K562 (cell line): ENCODE measurements at places on chromosomes 13 and 19. TPM values are rescaled to one million over a fixed set of nuclear protein-coding genes. Genes with fewer than 3 reads are reported as not detected.

GRCh38 chr19:55959996-55960675 lies 12.5 kb downstream of the NLRP8 start:
- DNase-seq = no peak

DNA sequence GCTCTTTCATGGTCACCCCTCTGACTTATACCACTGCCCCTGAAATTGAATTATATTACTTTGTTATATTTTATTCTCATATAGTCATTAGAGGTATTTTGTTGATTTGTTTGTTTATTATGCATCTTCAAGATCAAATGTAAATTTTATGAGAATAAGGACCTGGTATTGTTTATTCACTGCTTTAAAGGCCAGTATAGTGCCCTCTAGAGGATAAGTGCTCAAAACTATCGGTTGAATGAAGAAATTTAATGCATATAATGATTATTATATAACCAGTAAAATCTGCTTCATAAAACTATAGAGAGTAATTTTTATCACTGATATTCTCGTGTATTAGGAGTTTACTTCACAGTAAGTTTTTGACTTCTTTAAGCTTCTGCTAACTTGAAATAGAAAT lies 1401.9 kb downstream of the SLITRK1 start:
- no peak for DNase-seq

- no peak for DNase-seq
Measured at GRCh38 chr13:50284540-50284939, 269.3 kb downstream of the KCNRG start.

- DNase-seq = no peak
Measured at GRCh38 chr19:36423925-36424324, 5.5 kb upstream of the ZFP82 start.

DNA sequence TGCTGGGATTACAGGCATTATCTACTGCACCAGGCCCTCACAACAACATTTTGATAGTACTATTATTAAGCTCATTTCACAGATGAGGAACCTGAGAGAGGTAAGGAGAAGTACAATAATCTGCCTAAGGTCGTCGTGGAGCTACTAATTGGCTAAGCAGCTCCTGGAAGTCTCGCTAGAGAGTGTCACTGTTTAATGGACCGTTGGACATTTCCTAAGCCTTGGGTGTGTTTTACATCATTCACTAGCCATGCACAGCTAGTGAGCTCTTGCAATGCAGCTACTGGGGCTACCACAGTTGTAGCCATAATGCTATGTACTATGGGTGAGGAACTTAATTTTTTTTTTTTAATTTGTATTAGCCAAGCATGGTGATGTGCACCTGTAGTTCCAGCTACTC lies 34.0 kb upstream of the OR1M1 start:
- DNase-seq = no peak

ZNF793 gene
- total RNA-seq = 0.02 TPM in 1 of 2 replicates, not detected in the other

DNA sequence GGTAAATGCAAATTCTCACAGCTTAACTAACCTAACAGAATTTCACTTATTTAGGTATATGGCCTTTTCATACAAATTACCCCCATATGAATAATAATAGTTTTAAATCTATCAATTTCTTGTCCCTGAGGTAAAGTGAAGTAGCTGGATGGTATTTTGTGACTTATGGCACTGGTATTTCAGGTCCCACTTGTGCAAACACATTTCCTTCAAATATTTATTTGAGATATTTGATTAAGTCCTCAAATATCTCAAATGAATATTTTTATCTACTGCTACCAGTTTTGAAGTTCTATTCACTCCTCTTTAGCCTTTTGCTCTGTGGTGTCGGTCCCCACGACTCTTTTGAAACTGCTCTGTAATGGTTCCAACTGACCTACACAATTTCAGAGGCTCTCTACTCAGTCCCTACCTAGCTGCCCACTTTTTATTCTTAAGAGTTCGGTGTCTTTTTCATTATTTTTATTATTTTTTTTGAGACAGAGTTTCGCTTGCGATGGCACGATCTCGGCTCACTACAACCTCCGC lies 59.6 kb upstream of the ZDHHC20 start:
- no peak for DNase-seq

GRCh38 chr19:45138303-45138751 lies 22.5 kb downstream of the NKPD1 start:
- peak; percentile 54 for DNase-seq

DNA sequence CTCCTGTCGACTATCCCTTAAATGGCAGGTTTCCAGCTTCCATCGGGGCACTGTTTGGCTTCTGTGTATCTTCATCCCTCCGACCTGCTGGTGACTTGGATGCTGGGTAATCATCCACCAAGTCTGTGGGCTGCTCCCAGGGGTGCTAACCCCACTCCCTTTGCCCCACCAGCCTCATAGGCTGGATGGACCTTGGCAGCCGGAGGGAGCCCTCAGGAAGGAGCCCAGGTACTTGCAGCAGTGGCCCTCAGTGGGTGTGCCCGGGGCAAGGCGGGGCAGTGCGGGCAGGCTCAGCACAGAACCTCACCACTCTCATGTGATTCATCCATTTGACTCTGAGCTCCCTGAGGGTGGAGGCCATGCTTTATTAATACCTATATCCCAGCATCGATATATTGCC lies 27.4 kb upstream of the TUBGCP3 start:
- no peak for DNase-seq

GRCh38 chr13:20264271-20265018 lies 32.3 kb upstream of the GJB6 start:
- DNase-seq = no peak

GAPDHS gene
- total RNA-seq = not detected in 2 replicates

- DNase-seq = no peak
Measured at GRCh38 chr19:46834984-46835383, 15.7 kb downstream of the AP2S1 start.

DNA sequence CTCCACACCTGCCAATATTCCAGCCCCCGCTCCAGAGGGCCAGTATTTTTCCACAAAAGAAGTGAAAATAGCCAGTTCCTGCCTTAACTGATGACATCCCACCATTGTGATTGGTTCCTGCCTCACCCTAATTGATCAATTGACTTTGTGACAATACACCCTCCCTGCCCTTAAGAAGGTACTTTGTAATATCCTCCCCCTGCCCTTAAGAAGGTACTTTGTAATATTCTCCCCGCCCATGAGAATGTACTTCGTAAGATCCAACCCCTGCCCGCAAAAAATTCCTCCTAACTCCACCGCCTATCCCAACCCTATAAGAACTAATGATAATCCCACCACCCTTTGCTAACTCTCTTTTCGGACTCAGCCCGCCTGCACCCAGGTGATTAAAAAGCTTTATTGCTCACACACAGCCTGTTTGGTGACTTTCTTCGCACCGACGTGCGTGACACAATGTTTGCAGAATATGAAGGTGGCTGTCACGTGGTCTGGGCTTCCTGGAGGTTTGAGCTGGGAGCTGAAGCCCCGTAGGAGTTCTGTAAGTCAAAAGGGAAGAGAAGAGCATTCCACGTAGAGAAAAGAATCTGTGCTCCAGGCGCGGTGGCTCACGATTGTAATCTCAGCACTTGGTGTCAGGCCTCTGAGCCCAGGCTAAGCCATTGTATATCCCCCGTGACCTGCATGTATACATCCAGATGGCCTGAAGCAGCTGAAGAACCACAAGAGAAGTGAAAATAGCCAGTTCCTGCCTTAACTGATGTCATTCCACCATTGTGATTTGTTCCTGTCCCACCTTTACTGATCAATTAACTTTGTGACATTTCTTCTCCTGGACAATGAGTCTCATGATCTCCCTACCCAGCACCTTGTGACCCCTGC lies 6.2 kb upstream of the FUT3 start:
- DNase-seq = no peak

GRCh38 chr19:38142176-38143035 lies 81.6 kb downstream of the DPF1 start:
- DNase-seq = peak; percentile 84

- no peak for DNase-seq
Measured at GRCh38 chr19:688214-688613, 7.0 kb downstream of the PRSS57 start.

GRCh38 chr13:90800082-90800746 lies 547.3 kb upstream of the MIR17HG start:
- no peak for DNase-seq

GRCh38 chr19:18768046-18768771 lies 22.9 kb downstream of the COMP start:
- DNase-seq = peak; percentile 58

GRCh38 chr19:2429917-2430535 lies 2.6 kb upstream of the TIMM13 start:
- no peak for DNase-seq

- no peak for DNase-seq
Measured at GRCh38 chr13:68995972-68996667, 1111.5 kb upstream of the ATXN8OS start.

GRCh38 chr19:57708641-57709361 lies at the start of gene ZNF154:
ZNF154 (minus strand) TSS chr19:57709204; CDS start chr19:57708971, 233 bp downstream.
- DNase-seq = no peak

DNA sequence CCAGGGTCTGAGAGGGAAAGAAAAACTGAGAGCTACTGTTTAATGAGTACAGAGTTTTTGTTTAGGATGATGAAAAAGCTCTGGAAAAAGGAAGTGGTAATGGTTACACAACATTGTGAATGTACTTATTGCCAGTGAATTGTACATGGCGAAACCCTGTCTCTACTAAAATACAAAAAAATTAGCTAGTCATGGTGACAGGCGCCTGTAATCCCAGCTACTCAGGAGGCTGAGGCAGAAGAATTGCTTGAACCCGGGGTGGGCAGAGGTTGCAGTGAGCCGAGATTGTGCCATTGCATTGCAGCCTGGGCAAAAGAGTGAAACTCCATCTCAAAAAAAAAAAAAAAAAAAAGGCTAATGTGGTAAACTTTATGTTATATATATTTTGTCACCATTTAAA lies 96.3 kb downstream of the VWA8 start:
- no peak for DNase-seq

ANKLE1 gene
- total RNA-seq = 6.2 and 6.7 TPM in 2 replicates

- peak; percentile 82 for DNase-seq
Measured at GRCh38 chr19:43779820-43780219, 953 bp downstream of the KCNN4 start.

KASH5 gene
- total RNA-seq = 0.20 and 0.60 TPM in 2 replicates

POU4F1 gene
- 2.5 and 2.8 TPM in 2 replicates for total RNA-seq

DNA sequence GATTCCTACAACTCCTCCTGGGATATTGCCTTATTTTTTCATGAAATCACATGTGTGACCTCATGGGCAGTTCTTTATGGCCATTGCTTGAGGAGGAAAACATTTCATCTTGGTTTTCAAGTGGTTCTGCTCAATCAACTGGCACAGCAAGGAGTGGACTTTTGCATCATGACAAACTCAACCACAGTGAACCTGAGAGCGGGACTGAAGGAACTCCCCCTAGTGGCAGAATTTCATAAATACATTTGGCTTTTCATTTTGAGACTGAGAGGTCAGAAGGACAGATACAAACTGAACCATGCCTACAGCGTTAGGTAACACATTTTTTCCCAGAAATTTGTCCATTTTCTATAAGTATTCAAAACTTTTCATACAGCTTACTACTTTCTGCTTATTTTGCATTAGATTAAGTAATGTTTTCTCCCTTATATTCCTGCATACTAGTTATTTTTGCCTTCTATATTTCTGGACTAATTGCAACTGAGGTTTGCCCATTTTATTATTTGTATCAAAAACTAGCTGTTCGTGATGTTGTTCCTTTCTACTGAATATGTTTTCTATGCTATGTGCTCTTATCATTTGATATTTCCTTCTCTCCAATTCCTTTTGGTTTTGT lies 13.4 kb upstream of the SIGLEC12 start:
- DNase-seq = peak; percentile 73

- no peak for DNase-seq
Measured at GRCh38 chr13:43000676-43001075, 8.6 kb upstream of the EPSTI1 start.

DNA sequence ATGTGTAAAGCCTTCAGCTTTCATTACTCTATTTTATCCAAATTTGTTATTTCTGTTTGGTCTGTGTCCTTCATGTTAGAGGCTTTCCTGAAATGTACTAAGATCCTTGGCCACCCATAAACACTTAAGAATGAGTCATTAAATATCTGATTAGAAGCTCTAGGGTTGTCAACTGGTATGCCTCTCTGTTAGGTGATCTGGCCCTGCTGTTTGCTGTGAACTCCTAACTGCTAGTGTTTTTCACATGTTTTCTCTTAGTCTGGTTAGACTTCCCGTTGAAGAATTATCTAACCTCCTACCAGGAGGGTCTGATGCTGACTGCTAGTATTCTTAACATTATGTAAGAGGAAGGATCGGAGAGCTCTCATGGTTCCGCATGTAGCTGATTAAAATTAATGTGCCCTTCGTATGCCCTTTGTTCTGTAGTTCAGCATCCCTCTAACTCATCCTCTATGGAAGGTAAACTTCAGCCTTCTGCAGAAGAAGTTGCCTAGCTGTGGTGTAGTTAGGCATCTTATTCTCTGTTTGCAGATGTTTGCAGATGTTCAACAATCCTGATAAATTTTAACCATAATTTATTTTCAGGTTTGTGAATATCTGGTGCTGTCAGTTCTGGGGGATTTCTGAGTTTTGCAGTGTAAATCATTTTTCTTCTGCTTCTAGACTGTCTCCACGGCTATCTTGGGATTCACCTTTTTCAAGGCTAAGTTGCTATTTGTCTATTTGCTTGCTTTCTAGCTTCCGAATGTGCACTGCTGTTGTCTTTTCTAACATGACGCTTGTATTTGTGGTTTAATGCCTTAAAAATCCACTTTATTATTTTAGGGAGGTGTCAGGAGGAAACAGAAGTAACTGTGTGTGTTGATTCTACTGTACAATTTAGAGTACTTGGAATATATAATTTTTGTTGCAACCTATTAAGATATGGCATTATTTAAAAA lies 207.2 kb upstream of the SPRY2 start:
- DNase-seq = peak; percentile 32

TNFSF9 gene
- 17.9 and 18.9 TPM in 2 replicates for total RNA-seq

SRRM5 gene
- total RNA-seq = 0.11 and 0.18 TPM in 2 replicates

- no peak for DNase-seq
Measured at GRCh38 chr13:39105110-39105509, 66.9 kb downstream of the NHLRC3 start.

GRCh38 chr19:3073159-3073563 lies 10.9 kb upstream of the TLE5 start:
- peak; percentile 91 for DNase-seq

- no peak for DNase-seq
Measured at GRCh38 chr13:21230516-21230915, 54.1 kb downstream of the MRPL57 start.

ZNF559 gene
- 7.4 and 11.7 TPM in 2 replicates for total RNA-seq

- DNase-seq = no peak
Measured at GRCh38 chr13:98217597-98217996, 40.5 kb upstream of the RNF113B start.

DNA sequence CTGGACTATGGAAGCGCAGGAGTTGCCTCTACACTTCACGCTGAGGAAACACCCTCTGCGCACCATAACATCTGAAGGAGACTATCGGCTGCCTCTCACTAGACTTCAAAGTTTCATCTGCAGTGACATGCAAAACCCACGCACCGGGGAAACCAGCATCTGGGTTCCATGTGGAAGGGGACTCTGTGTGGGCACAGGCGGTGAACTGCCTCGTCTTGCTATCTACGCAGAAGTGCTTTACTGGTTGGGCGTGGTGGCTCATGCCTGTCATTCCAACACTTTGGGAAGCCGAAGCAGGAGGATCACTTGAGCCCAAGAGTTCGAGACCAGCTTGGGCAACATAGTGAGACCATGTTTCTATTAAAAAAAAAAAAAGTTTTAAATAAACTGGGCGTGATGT lies 116.4 kb downstream of the STK24 start:
- DNase-seq = no peak

GRCh38 chr19:33906578-33907335 lies 110.1 kb downstream of the KCTD15 start:
- DNase-seq = no peak
